Heart right ventricle (tissue), 16 donors: ENCODE measurements at places on chromosomes 3 and 15.

- DNase-seq, result no peak
Measured at GRCh38 chr3:127371334-127371733, 83.5 kb upstream of the PRR20G start.

GRCh38 chr15:49055630-49056029 is 9.4 kb upstream of the SECISBP2L start:
- no peak for DNase-seq

DNA sequence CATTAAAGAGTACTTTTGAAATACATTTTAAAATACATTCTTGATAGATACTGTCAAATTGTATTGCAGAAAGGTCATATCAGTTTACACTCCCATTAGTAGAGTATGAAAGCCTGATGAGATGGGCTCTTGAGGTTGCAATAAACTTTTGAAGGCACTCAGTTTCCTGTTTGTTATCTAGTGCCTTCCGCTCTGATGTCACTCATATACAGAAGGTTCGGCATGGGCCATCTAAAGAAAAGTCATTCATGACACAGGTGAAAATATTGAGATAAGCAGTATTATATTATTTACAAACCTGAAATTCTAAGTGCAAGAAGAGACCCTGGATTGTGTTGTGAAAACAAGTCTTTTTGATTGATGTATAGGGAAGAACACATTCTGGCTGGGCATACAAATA is 36.5 kb upstream of the DENND4A start:
- no peak for DNase-seq

DNA sequence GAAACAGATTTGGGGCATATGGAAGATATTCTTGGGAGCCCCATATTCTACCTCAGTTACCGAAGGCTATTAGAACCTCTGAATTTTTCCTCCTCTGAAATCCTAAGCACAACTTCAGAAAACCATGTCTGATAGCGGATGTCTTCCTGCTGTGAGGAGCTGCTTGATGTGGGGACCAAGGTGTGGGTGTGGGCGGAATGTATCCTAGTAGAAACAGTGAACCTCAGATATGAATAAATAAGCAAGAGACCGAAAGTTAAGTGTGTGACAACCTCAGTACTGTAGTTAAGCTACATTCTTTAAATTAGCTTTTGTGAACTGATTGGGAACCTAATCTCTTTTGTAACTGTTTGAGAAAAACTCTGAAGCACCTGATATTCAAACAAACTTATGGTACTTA is 46.9 kb downstream of the SENP2 start:
- DNase-seq, result no peak

- no peak for DNase-seq
Measured at GRCh38 chr3:52218026-52218425, 7.4 kb downstream of the TLR9 start.

GRCh38 chr3:194990454-194991337 is 280.3 kb downstream of the XXYLT1 start:
- DNase-seq, result no peak

GRCh38 chr15:63044077-63044644 is 1.6 kb downstream of the TPM1 start:
- DNase-seq, result no peak

GRCh38 chr15:35117543-35118265 is 32.6 kb upstream of the NANOGP8 start:
- DNase-seq, result no peak

DNA sequence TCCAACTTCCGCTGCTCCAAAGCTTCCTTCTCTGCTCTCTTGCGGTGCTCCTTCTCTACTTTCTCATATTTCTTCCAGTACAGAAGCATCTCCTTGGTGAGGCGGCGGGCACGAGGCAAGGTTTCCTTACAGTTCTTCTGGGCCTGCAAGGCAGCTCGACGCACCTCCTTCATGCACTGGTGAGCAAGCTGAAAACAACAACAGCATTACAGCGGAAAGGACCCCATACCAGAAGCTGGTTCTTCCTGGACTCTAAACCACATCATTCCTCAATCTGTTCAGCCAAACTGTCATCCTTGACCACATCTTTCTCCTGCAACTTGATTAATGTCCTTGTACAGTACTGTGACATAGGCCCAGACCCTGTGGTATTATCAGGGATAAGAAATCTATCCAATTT is 36.4 kb downstream of the INO80 start:
- DNase-seq, result no peak

DNA sequence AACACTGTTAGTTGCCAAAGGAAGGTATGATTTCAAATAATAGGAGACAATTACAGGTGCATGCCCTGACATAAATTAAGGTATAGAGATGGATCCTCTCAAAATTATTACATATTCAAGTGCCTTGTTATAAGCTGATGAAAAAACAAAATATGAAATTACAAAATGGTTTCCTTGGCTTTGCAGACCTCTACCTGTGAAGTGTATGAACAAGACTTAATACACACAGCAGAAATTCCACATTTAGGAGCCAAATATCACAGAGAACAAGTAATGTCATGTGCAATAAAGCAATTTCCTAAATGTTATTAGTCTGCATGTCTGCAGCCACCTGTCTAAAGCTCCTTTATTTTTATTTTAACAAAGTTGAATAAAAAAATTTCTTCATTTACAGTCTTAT is 151.5 kb downstream of the ALCAM start:
- no peak for DNase-seq

GRCh38 chr3:139309061-139309591 is 34.7 kb upstream of the MRPS22 start:
- no peak for DNase-seq

- no peak for DNase-seq
Measured at GRCh38 chr15:52422001-52422400, 106.7 kb downstream of the MYO5A start.

DNA sequence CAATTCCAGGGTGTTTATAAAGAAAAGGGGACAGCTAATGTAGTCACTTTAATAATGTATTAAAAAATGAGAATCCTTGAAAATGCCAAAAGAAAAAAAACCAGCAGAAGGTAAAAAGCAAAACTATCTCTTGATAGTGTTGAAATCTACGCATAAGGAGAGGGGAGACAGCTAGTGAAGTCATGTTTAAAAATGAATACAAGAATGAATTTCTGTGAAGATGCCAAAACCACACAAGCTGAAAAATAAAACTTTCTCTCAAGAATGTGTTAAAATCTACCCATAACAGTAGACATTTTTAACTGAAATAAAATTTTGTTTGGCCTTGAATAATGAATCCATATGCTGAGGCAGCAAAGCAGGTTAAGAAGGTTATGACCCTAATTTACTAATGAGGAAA is 42.2 kb upstream of the TMEM108 start:
- DNase-seq, result no peak

DNA sequence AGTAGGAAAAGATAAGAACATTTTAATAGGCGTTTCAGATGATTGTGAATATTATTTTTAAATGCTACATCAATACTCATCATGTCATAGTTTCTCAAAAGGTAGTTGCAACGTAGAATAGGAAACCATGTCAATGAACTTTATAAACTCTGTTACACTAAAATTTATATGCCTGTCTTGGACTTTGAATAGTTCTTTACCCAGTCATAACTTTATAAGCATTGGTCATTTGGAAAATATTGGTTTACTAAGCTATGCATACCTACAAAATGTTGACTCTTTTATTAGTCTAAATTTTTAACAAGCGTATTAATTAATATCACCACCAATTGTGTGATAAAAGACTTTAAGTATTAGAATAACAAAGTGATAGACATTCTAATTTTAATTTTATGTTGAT is 293.5 kb downstream of the CGGBP1 start:
- no peak for DNase-seq

- DNase-seq, result no peak
Measured at GRCh38 chr3:107676469-107677309, 153.9 kb downstream of the BBX start.

DNA sequence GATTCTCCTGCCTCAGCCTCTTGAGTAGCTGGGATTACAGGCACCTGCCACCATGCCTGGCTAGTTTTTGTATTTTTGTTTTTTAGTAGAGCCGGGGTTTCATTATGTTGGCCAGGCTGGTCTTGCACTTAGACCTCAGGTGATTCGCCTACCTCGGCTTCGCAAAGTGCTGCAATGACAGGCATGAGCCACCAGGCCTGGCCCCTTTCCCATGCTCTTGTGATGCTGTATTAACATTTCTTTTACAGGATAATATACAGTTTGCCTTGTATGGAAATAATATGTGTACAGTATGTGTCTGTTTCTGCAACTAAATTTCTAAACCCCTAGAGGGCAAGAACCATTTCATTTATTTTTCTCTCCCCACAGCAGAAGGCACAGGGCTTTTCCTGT is 37.8 kb downstream of the SCG5 start:
- no peak for DNase-seq

GRCh38 chr3:143859465-143860203 is 11.4 kb upstream of the SLC9A9 start:
- DNase-seq, result no peak

DNA sequence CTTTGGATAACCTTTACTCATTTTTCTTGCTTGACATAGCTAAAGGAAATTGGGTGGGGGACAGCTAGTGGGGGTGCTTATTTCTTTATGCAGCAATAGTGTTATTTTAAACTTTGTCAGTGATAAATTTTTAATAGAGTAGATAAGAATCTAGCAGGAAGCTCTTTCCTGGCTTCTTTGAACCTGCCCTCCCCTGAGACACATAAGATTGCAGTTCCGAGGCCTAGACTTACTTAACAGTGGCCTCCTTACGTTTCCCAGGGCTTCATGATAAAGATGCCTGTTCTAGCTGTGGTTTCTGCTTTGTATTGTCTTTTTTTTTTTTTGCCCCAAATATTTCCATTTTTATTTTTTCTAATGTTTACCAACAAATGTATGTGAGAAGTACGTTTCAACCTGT is 170.1 kb downstream of the VPS8 start:
- DNase-seq, result no peak

- peak; percentile 55 for DNase-seq
Measured at GRCh38 chr3:56915966-56916586, 114.3 kb upstream of the ARHGEF3 start.
